Mesenteric fat pad (tissue), 1 donor: ENCODE measurements at places on chromosomes 2 and 18.

DNA sequence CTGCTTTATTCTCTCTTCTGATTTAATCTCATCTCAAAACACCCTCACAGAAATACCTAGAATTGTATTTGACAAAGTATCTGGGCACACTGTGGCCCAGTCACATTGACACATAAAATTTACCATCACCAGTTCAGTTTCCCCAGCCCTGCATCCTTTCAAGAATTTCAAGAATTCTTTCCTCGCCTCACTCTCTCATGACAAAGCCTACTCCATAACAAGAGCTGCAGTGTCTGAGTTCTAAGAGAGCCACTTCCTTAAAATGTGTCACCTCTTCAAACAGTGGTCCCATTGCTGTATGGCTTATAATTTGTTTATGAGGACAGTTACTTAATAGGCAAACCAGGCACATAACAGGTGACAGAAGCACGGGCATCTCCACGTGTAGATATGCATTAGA is 90.9 kb upstream of the STK39 start:
- DNase-seq, result no peak

- DNase-seq, result no peak
Measured at GRCh38 chr2:179768765-179769164, 92.6 kb downstream of the ZNF385B start.

- no peak for DNase-seq
Measured at GRCh38 chr2:213125646-213126347, 25.6 kb downstream of the IKZF2 start.

DNA sequence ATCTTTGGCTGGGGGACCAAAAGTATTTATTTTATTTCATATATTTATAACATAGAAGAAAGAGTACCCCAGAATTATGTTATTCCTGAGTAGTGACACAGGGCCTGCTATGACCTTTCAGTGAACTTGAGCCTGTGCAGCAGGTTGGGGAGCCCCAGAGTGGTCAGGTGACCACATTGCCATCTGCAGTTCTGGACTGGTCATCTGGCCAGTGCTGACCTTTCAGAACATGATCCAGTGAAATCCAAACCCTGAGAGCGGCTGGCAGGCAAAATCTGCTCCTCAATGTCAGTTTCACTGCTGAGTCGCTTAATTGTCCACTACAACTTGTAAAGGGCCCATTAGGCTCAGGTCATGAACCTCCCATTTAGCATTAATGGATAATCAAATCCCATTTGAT is 336.7 kb upstream of the KCNH7 start:
- no peak for DNase-seq

DNA sequence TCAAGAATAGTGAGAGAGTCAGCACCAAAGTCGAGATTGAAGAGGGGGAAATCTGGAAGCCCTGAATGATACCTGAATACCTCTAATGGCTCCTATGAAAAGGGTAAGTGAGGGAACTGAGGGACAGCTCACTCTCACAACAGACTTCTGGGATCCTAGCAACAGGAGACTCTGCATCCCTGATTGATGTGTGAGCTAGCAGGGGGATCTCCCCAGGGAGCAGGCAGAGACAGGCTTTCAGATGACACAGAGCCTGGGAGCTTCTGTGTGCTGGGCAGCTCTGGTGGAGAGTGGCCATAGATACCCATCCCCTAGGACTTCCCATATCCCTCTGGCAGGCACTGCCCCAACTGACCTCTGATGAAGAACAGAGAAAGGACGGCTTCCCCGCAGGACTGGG is 206.2 kb downstream of the EXOC6B start:
- DNase-seq, result no peak

DNA sequence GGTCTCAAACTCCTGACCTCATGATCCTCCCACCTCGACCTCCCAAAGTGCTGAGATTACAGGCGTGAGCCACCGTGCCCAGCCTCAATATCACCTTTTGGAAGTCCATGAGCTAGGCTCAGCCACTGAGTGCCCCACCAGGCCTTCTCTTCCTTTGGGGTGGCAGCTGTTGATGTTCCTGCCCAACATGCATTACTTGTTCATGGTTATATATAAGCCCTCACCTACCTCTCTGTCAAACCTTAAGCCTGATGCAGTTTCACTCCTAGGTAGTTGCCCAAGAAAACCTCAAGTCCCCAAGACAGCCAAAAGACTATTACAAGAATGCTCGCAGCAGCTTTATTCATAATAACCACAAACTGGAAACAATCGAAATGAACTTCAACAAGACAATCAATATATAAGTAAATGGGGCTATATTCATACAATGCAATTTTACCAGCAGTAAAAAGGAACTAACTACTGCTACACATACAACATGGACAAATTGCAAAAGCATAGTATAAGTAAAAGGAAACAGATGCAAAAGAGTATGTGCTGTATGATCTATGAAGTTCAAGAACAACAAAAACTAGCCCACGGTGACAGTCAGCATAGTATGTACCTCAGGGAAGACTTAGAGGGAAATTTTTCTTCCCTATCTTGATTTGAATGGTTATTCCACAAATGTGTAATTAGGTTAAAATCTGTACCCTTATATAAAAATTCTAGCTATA is 59.6 kb upstream of the REL start:
- DNase-seq, result no peak

GRCh38 chr18:75209951-75210258 is 692 bp upstream of the TSHZ1 start:
- DNase-seq, result no peak

GRCh38 chr2:16139663-16140615 is 199.6 kb downstream of the MYCN start:
- DNase-seq, result no peak

GRCh38 chr2:145851730-145852129 is 1331.8 kb upstream of the ZEB2 start:
- no peak for DNase-seq

- no peak for DNase-seq
Measured at GRCh38 chr2:112566104-112566503, 18.3 kb upstream of the CHCHD5 start.

- DNase-seq, result no peak
Measured at GRCh38 chr2:65866148-65866547, 433.7 kb upstream of the SPRED2 start.

GRCh38 chr2:1987379-1987778 is 243.1 kb upstream of the PXDN start:
- no peak for DNase-seq
